Cerebellar nuclear complex (tissue), 1 donor: ENCODE measurements at places on chromosomes 3 and 15.

DNA sequence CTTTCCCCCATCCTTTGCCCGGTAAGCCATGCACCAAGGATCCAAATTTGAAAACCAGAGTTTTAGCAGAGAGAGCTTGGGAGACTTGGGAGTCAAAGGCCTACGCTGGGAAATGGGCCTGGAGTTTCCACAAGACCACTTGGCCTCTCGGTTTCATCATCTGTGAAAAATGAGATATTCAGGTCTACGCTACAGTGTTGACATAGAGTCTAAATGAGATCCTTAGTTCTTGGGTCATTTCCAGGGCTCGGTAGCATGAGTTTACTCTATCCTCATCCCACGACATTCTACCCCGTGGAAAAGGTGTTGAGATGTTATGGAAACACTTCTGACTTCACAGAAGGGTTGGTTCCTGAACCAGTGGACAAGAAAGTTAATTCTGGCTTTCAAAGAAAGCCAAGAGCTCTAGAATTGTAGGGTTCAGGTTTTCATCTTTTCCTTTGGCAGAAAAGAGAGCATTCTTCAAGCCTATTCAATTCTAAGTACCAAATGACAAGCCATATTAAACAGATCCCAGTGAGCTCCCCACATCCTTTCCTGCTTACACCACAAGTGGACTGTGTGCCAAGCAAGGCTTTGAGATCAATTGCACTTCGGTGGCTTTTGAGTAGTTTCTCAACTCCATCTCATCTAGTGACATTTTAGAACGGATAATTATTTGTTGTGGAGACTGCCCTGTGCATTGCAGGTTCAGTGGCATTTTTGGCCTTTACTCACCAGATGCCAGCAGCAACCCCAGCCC lies 219.7 kb downstream of the SLCO3A1 start:
- no peak for DNase-seq

DNA sequence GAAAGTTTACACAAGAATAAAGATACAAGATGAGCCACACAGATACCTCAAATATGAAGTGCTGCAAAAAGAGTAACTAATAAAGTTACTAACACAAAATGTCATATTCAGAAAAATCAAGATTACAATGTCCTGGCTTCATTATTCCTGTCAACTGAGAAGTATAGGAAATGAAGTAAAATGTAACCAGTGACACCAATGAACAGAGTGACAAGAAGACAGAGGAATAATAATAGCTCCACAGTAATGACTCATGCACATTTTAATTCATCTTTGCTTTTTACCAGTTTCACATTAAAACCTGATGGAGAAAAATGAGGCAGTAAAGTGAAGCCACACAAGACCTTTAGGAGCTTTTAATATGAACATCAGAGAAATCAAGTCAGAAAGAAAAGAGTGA lies 214.1 kb downstream of the ZBBX start:
- no peak for DNase-seq

DNA sequence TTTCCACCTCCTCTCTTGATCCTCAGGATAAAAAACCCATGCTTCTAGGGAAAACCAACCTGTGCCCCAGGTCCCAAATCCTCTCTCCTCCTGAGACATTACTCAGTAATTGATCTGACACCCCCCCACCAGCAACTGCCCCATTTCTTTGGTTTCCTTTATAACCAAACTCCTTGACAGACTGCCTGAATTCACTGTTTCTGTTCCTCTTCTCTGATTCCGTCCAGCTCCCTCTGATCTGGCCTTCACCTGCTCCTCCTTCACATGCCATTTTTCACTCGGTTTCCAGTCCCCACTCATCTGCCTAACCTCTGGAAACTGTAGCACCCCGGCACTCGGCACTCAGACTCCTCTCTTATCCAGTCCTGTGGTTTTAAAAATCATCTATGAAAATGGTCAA lies 2.1 kb downstream of the CCDC51 start:
- DNase-seq: no peak

- DNase-seq: no peak
These were observed 130.9 kb upstream of the CTDSPL start for GRCh38 chr3:37730825-37731224.

GRCh38 chr15:59887211-59887610 lies 116.9 kb upstream of the FOXB1 start:
- no peak for DNase-seq

DNA sequence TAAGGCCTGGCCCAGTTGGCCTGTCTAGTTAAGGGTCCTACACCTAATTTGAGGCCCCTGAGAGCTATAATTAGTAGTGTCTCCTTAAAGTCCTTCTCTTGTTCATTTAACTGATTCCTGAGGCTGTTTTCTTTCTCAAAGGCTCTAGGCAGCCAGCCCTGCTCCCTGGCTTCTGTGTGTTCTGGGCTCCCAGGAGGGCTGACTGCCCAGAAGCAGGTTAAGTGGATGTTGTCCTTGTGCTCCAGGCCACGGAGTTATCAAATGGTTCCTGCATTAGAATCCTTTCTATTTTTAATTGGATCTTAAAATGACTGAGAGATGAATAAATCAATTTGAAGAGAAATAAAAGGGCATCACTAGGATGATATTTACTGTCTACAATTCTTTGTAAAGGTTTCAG lies 140.0 kb downstream of the SNRK start:
- no peak for DNase-seq

DNA sequence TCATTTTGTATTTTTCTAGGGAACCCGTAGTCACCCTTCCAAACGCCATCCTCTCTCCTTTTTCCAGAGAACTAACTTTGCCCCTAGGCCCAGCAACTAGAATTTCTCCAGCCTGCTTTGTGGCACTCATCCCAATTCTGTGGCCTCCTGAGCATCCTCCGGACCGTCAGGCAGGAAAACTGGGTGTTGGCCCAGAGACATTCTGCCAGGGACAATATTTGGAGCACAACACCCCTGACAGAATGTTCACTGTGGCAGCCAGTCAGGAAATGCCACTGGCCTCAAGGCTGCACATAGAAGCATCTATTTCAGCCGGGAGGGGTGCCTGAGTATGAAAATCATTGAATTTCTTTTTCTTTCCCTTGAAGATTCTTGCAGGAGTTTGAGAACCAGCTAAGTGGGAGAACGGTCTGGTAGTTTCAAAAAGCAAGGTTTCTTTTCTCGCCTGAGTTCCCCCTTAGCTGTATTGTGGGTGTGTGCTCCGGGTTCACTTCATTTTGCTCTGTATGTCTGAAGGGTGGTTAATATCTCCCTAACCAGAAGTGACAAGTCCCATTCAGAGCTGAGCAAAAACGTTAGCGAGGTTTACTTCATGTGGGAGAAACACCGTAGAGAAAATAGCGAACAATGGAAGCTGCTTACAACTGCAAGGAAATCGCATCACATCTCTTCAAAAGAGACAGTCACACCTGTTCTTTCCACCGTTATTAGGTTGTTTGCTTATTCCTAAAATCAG lies 108.1 kb upstream of the TPM1 start:
- DNase-seq: peak; percentile 93

GRCh38 chr3:5663601-5664000 lies 476.1 kb downstream of the EDEM1 start:
- no peak for DNase-seq
